NK-92 treated with Interleukin-12 subunit alpha and Interleukin-12 subunit beta, amount 100 ng/mL, for 24 hours (cell line): ENCODE measurements at places on chromosomes 4 and X.

DNA sequence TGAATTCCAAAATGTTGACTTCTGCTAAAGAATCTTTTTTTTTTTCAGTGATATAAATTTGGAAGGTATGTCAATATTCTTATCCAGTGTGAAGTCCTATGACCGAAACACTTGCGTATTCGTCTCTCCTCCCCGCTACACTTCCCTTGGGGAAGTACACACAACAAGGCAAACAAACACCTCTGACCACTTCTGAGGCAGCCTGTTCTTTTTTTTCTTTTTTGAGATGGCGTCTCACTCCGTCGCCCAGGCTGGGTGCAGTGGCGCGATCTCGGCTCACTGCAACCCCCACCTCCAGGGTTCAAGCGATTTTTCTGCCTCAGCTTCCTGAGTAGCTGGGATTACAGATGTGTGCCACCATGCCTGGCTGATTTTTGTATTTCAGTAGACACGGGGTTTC is 78.1 kb upstream of the DHRSX start:
- no peak for DNase-seq

DNA sequence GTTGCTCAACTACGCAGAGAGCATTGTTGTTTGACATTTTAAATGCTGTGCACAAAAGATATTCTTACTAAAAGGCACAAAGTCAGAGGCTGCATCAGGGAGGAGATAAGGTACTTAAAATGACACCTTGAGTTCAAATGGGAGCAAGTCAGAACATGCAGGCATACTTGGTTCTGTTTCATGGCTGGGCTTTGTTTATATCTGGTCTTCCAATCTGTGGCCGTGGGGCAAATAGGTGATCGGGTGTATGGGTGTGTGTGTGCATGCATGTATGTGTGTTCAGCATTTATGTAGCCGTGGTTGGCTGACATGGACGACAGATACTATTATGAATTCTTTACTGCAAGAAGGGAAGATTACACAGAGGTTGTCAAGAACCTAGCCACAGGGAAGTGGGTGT is 106.1 kb downstream of the RASL11B start:
- no peak for DNase-seq

DNA sequence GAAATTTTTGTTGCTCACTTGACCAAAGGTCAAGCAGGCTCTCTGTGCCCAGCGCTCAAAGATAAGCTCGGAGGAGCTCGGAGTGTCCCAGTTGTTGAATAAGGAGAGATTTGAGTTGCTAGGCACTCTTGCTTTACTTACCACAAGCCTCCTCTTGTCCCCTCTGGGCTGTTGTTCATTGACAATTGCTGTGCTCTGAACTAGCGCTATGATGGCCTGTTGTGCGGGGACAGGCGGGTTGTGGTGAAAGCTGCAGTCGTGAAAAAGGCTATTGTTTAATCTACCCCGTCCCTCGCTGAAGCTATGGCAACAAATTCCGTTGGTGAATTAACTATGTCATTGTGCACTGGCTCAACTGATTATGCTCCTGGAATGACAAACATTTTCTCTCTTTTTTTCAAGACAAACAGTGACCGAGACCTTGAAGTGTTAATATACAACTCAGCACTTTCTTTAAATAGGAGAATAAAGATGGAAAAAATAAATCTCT is 21.0 kb upstream of the POLA1 start:
- no peak for DNase-seq

DNA sequence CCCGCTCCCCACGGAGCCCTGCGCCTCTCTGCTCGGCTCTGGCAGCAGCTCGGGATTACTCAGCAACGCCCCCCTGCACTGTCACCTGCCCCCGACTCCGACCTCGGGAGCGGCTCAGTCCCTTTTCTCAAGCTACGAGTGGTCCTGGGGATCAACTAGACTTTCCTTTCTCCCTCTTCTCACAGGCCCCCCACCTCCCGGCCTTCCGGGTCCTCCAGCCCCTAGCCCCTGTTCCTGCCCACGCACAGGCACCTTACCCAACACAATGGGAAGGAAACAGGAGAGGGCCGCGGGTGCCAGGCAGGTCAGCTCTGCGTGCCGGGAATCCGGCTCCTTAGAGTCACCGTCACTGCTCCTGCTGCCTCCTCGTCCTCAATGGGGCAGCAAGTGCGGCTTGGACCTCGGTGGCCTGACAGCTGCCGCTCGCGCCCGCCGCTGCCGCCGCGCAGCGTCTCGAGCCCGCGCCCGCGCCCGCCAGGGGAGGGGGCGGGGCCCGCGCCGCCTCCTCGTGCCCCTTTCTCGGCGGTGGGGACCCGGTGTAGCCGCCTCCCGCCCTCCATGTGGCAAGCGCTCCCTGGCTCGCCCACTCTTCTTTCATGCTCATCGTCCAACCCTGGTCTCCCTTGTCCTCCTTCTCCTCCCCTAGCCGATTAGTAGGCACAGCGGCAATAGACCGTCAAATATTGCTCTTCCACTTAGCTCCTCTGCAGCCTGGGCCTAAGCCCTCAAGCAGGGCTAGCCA is at the start of gene RAB9B:
Gene RAB9B (minus strand): TSS at position 455 of the 742 bp plus-strand sequence. CDS start 6,473 bp downstream, outside the sequence.
- DNase-seq, result no peak

- no peak for DNase-seq
Observed at GRCh38 chr4:158521484-158522088, at the start of gene RXFP1. Gene RXFP1, plus strand, starts transcription at chr4:158521882. Its CDS starts 95 bp downstream, at chr4:158521977.

DNA sequence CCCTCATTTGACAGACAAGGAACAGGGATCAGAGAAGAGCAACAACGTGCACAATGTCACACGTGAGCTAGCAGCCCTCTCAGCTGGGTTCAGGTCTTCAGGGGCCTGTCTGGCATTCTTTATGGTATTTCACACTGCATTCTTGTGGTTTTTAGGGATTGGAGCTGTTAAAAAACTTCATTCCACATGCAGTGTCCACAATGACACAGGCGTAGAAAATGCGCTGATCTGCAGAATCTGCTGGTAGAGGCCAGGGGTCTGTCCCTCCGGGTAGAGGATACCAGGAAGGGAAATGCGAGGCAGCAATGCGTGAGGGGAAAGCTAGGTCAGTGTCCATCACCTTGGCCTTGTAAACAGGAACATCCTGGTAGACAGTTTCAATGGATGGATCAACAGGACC is 36.6 kb downstream of the MAP7D3 start:
- DNase-seq, result no peak

DNA sequence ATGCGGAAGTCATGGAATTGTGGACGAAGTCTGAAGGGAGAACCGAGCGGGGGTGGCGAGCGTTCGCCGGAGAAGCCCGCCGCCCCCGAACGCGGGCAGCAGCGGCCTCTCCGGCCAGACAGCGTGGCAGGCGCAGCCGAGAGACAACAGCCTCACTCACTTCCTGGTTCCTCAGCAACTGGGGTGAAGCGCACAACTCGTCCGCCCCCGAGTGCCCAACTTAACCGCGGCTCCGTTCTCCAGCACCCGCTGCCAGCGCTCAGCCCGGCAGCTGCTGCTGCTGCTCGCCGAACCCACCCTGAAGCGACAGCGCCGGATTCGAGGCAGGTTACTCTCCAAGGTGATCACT is 68.0 kb downstream of the NOCT start:
- peak; percentile 67 for DNase-seq

GRCh38 chr4:85824166-85824945 is 349.4 kb downstream of the ARHGAP24 start:
- no peak for DNase-seq

DNA sequence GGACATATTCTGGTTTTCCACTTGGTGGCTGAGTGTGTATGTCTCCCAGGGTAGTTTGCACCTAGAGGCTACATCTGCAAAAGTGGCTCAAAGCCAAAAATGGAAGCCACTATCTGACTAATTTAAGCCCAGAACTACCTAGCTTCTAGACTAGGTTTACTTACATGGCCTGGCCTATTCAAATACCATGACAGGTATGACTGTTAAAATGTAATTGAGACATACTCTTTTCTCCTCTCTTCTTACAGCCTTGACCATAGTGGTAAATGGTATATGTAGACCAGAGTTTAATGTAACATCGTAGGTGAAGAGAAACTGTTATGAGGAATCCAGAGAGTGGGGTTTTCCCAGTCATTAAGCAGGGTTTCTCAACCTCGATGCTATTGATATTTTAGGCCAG is 2.6 kb upstream of the TRPC5 start:
- DNase-seq, result no peak

GRCh38 chr4:78766026-78766425 is 10.1 kb upstream of the BMP2K start:
- no peak for DNase-seq
